ENCODE measurements at places on chromosomes 13 and 19.

- DNase-seq, result no peak
Measured at GRCh38 chr19:6613711-6614110, 22.8 kb upstream of the CD70 start.

GRCh38 chr13:23679220-23679619 is 109.0 kb downstream of the TNFRSF19 start:
- no peak for DNase-seq

- no peak for DNase-seq
Measured at GRCh38 chr19:19192910-19193423, 909 bp downstream of the RFXANK start.

- no peak for DNase-seq
Measured at GRCh38 chr13:28049215-28049614, 51.2 kb downstream of the FLT3 start.

DNA sequence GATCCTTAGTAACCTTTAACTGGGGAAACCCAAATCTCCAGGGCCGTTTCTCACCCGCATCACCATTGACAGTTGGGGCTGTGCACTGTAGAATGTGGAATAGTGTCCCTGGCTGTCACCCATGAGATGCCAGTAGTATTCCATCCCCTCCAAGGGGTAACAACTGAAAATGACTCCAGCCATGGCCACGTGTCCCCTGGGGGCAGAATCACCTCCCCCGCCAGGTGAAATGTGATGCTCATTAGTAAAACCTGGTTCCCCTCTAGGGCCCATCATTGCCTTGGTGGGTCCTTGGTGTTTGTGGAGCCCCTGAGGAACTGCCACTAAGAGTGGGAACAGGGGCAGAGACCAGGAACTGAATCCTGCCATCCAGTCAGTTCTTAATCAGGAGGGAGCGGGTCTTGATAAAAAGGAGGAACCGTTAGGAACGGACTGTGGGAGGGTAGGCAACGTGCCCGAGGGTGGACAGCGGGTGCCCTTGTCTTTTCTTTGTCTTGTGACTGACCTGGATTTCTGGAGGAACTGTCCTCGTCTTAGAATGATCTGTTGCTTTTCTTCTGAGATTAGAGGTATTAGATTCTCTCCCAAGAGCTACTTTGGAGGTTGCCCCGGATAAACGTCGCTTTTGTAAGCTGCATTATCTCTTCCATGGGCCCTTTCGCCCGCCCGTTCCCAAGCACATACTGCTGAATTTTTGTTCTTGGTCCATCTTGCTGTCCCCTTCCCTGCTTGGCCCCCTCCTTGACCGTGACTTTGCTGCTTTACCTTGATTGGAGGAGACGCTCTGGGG is 3.5 kb downstream of the MYO9B start:
- DNase-seq, result no peak

DNA sequence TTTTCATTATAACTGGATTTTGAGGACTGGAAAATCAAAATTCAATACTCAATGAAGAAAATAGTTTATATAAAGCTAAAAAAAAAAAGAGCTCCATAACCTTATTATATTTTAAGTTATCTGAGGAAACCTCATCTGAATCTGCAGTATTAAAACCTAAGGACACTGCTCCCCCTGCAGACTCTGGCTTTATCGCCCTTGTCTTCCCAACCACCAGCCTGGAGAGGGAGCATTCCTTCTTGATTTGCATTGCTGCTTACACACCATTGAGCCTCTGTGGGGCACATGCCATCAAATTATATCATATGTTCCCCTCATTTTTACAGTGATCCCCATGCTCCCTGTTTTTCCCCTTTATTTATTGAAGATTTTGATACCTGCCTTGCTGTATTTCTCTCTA is 871.4 kb upstream of the GPC6 start:
- no peak for DNase-seq

GRCh38 chr13:27027086-27027667 is 144.4 kb downstream of the USP12 start:
- no peak for DNase-seq

DNA sequence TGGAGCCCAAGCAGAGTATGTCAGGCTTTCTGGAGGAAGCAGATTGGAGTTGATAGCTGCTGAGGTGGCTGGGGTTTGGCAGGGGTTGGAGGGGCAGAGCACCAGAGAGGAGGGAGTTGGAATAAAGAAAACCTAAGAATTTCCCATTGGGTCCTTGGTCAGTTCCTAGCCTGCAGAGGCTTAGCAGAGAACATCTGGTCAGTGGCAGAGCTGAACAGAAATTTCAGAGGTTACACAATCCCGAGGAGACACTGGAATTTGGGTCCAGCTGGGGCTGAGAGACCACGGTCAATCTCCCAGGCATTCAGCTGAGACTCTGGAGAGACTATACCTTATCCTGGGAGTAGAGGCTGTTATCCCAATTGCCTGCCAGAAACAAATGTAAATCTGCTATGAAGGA is 84.4 kb downstream of the DPY19L3 start:
- DNase-seq, result no peak

DNA sequence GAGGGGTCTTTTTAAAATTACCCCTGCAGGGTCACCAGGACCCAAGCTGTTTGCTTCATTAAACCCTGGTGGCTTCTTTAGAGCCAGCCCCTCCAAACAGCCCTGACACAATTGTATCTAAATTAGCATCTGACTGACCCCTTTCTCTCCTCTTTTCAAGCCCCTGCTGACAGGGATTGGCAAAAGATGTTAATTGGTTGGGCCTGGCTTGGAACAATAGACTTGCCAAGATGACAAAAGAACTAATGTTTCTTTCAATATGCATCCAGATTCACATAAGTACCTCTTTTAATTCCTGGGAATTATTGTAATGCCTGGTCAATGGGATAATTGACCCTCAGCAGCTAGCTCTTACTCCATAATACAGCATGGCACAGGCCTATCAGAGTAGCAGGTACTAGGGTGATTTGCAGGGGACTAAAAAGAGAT is 140.8 kb downstream of the SHISA2 start:
- DNase-seq, result no peak

- peak; percentile 66 for DNase-seq
Measured at GRCh38 chr19:940591-941291, 14.9 kb downstream of the ARID3A start.

GRCh38 chr19:33235269-33235995 is 9.8 kb upstream of the SLC7A10 start:
- peak; percentile 40 for DNase-seq
